ENCODE measurements at places on chromosomes 12 and 14.

DNA sequence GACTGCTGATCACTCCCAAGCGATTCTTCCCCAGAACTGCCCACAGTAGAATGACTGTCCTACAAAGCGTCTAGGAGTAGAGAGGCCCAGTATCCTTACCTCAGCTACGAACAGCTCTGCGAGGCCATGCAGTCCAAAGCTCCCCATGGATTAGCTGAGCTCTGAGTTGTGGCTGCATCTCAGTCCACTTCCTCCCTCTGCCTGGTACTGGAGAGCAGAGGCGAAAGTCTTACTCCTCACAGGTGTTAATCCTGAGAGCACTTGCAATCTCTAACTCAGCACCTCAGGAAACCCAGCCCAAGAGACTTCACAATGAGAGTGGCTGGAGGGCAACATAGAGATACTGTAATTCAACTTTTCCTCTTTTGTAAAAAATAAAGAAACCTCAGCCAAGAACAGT, 493.1 kb downstream of the BCAT1 start:
- DNase-seq = no peak

DNA sequence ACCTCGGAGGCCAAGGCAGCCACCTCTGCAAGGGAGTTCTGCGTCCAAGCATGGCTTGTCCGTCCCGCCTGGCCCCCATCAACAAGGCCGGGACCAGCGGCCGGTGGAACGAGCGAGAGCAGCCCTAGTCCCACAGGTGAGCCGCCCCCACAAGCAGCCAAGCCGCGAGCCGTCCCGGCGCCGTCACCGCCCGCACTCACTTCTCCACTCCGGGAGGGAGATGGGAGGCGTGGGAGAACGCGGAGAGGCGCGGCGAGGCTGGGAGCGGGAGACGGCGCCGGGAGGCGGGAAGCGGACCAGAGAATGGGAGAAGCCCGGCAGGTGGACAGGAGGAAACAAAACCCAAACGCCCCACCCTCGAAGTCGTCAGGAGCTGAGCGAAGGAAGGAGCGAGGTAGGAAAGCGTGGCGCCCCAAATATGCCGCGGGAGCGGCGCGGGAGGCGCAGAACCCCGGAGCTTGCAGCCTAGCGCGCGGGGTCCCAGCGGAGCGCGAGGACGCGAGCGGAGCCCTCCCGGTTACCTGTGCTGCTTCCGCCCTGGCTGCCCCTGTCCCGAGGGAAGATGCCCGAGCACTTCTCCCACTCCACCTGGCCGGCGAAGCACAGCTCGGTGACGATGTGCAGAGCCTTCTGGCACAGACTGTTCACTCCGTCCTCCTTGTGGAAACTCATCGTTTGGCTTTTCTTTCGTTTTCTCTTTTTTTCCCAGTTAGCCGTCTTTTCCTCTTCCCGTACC, 600 bp downstream of the SYT10 start:
- DNase-seq = no peak

- DNase-seq = peak; percentile 90
Measured at GRCh38 chr14:42140831-42141279, 534.2 kb downstream of the LRFN5 start.

- DNase-seq = peak; percentile 45
Measured at GRCh38 chr12:109581856-109582255, 8.3 kb downstream of the MVK start.

GRCh38 chr12:4934407-4935035, 24.8 kb downstream of the KCNA1 start:
- peak; percentile 13 for DNase-seq

GRCh38 chr12:107127482-107128430, 34.4 kb upstream of the CRY1 start:
- no peak for DNase-seq

- DNase-seq = no peak
Measured at GRCh38 chr12:31815096-31815495, 86.3 kb upstream of the AMN1 start.

DNA sequence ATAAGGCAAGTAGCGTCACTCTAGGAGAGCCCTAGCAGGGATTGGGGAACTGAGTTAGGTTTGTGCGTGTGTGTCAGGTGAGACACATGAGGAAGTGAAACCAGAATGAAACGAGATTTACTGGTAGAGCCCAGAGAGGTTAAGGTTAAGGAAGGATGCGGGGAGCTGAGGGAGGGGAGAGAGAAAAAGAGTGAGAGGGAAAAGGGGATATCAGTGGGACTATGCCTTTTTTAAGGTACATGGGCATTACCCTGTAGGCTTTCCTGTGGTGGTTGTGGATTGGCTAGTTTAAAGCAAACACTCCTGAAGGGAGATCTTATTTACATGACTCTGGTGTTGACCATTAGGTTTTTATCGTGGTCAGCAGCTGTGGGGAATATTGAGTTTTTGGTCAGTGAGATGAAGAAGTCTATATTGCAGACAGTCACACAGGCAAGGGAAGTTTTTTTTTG, 13.9 kb downstream of the ZDHHC17 start:
- DNase-seq = no peak

All from IMR-90 (cell line).